Osteoblast (primary cell): ENCODE measurements at places on chromosomes 3 and 15. TPM values are rescaled to one million over a fixed set of nuclear protein-coding genes. Genes with fewer than 3 reads are reported as not detected.
A peak's percentile ranks its signal among the peaks of the same experiment; 100 is the strongest.

DNA sequence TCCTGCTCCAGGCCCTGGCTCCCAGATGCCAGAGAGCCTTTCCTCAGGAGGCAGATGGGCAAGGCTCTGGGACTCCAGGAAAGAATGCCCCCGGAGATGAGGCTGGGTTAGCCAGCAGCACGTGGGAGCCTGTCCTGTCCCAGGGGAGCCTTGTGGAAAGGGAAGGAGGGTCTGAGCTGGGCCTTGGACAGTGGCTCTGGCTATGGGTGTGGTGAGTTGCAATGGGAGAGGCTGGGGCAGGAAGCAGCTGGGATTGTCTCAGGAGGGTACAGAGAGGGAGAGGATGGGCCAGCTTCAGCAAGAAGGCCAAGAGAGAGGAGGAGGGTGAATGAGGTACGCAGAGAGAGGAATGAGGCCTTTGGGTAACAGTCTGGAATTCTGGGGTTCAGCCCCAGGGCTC, 17.4 kb upstream of the CACNA2D2 start:
- H3K27me3 ChIP-seq = peaks cover 16% of the 10 kb centered on the region
- no peak overlapping the region for H3K4me3 ChIP-seq
- H3K27ac ChIP-seq = no peak overlapping the region

Gene SEC11A
- 200 and 202 TPM in 2 replicates for total RNA-seq

GRCh38 chr3:25678581-25678980, 13.9 kb upstream of the TOP2B start:
- DNase-seq = no peak
- H3K36me3 ChIP-seq = no peaks in the 10 kb centered on the region
- no peaks in the 10 kb centered on the region for H3K4me1 ChIP-seq

- no peaks in the 10 kb centered on the region for H3K36me3 ChIP-seq
- no peak overlapping the region for H3K4me3 ChIP-seq
- DNase-seq = no peak
- H3K27me3 ChIP-seq = no peaks in the 10 kb centered on the region
Measured at GRCh38 chr15:38207621-38208020, 45.0 kb upstream of the SPRED1 start.

GRCh38 chr15:88617790-88618189, 3.4 kb upstream of the AEN start:
- H3K4me3 ChIP-seq = no peak overlapping the region
- no peaks in the 10 kb centered on the region for H3K27me3 ChIP-seq
- peaks cover 17% of the 10 kb centered on the region for H3K4me1 ChIP-seq
- no peaks in the 10 kb centered on the region for H3K36me3 ChIP-seq

Gene OR5H15
- not detected in 2 replicates for total RNA-seq

GRCh38 chr15:35603301-35603700, 57.3 kb upstream of the DPH6 start:
- no peak overlapping the region for H3K4me3 ChIP-seq
- H3K4me1 ChIP-seq = peaks cover 11% of the 10 kb centered on the region
- no peaks in the 10 kb centered on the region for H3K36me3 ChIP-seq
- H3K27ac ChIP-seq = peak overlapping the region; percentile 69

Gene FEM1B
- total RNA-seq = 35.5 and 41.5 TPM in 2 replicates

DNA sequence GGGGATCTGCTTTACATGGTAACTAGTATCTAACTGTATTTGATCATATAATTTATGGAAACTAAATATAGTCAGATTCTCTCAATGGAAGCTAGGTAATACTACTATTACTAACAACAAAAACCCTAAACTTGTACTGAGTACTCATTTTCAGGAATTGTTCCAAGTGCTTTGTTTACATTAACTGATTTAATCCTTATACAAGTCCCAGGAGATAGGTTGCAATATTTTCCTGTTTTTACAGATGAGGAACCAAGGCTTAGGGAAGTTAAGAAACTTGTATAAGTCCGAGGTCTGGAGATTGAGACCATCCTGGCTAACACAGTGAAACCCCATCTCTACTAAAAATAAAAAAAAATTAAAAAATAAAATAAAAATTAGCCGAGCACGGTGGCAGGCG, 7.5 kb upstream of the MTHFS start:
- no peak overlapping the region for H3K27ac ChIP-seq
- H3K36me3 ChIP-seq = peaks cover 3% of the 10 kb centered on the region
- no peak for DNase-seq

- peaks cover 13% of the 10 kb centered on the region for H3K27me3 ChIP-seq
- DNase-seq = no peak
- no peak overlapping the region for H3K27ac ChIP-seq
- no peak overlapping the region for H3K4me3 ChIP-seq
Measured at GRCh38 chr3:57157545-57157944, 7.6 kb downstream of the IL17RD start.
